GM13977 (cell line): ENCODE measurements at places on chromosomes 6 and 20.

- DNase-seq, result no peak
Measured at GRCh38 chr6:161630674-161631073, 356.8 kb upstream of the AGPAT4 start.

- DNase-seq, result no peak
Measured at GRCh38 chr6:163496205-163496604, 81.7 kb downstream of the QKI start.

DNA sequence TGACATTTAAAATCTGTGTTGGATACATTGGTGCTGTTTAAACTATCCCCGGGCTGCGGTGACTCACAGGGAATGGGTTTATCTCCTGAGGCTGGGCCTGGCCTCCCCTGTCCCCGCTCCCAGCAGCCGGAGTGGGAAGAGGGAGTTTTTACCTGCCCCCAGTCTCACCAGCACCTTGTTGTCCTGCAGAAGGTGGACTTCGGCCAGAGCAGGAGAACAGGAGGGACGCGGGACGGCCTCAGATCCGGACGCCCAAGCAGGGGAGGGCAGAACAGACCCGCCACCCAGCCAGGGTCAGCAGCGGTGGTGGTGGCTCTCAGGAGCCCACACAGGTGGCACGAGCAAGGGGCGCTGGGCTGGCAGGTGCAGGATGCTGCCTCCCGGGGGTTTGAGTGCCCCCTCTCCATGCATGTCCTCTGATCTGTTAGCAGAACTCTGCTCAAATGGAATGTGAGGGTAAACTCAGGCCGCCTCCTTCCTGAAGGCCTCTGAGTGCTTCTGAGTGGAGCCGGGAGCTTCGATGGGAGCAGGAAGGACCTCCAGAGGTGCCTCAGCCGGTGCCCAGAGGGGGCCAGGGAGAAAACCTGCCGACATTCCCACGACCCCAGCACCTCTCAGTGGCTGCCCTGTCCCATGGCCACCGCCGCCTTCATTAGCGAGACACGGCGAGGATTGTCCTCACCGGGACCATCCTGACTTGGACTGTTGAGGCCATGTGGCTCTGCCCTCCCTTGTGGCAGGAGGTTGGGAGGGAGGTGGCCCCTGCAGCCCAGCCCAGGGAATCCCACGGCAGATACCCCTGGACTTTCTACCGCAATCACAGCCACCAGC, 43.4 kb upstream of the MRGBP start:
- DNase-seq, result no peak

- DNase-seq, result no peak
Measured at GRCh38 chr20:33026072-33026778, 5.2 kb upstream of the BPIFB6 start.

- no peak for DNase-seq
Measured at GRCh38 chr20:62469352-62469751, 6.4 kb downstream of the GATA5 start.
